NCI-H226 (cell line): ENCODE measurements at places on chromosomes 6 and 20.
A peak's percentile ranks its signal among the peaks of the same experiment; 100 is the strongest.

GRCh38 chr6:75431379-75431778 lies 62.2 kb downstream of the FILIP1 start:
- DNase-seq: no peak

GRCh38 chr20:35301426-35301825 lies 9.2 kb upstream of the FAM83C start:
- DNase-seq: no peak

DNA sequence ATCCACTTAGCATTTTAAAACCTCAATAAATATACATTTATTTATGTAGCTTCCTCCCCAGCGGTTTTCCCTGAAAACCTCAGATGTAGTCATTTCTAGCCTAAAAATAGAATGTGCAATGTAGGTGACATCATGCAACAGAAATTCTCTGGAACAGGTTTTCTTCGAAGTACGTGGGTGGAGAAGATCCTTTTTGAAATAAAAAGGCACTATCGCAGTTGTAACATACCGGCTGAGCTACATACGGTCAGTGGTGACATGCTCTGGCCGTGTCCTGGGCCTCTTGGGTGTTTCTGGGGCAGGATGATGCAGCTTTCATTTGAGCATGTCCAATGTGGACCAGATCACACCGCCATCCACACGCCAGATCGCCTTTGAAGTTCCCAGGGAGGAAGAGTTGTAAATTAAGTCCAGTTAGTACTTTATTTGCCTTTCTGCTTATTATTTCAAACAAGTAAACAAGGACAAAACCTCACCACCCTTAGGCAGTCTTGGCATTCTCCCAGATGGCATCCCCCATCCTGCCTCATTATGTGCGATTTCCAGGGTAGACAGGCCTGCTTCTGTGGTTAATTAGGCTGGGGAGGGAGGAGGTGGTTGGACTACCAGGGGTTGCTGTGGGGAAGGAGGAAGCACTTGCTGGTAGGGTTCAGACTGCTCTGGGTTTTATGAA lies 109.5 kb upstream of the CLDN20 start:
- peak; percentile 48 for DNase-seq

GRCh38 chr20:34895465-34895864 lies 19.1 kb downstream of the ACSS2 start:
- DNase-seq: no peak

GRCh38 chr20:41030531-41031242 lies 2.1 kb downstream of the TOP1 start:
- DNase-seq: no peak

DNA sequence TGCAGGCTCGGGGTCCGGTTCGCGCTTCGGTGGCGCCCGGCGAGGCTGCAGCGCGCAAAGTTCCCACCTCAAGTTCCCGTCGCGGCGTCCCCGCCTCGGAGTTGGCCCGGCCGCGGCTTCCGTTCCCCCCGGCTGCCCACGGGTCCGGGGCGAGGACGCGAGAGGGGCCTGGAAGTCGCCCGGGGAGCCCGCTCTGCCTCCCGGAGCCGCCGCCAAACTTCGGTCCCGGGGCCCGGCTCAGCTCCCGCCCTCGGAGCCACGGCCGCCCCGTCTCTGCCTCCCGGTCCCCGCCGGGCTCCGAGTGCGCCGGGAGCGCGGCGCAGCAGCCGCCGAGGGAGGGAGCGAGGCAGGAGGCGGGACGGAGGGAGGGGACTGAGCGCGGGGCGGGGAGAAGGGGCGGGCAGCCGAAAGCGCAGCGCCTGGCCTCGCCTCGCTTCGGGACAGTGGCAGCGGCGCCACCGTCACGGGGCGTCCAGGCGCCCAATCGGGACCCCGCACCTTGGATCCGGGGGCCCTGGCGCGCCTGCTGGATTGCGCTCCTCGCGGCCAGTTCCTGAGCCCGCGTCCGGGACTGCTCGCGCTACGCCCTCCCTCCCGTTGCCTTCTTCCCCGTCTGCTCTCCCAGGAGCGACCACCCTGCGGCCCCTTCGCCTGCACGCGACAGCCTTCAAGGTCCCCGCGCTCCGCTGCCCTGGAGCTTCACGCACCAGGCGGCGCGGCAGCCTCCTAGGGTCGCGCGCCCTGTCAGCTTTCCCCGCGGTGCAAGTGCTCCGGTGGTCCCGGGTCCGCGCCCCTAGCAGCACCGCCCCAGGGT lies at the start of gene KCNG1:
TSS of gene KCNG1 (minus strand) at position 305 of the 814 bp plus-strand sequence. CDS start 12,769 bp downstream, outside the sequence.
- peak; percentile 43 for DNase-seq

GRCh38 chr6:113920663-113921267 lies 50.2 kb downstream of the HDAC2 start:
- no peak for DNase-seq
